ENCODE measurements at places on chromosomes 7 and 10. TPM values are rescaled to one million over a fixed set of nuclear protein-coding genes. Genes with fewer than 3 reads are reported as not detected.

Gene CDHR1
- 1.4 TPM for total RNA-seq

Gene HOXA13
- total RNA-seq: not detected

Gene MOGAT3
- total RNA-seq: not detected

Gene NEURL1
- 1.3 TPM for total RNA-seq

DNA sequence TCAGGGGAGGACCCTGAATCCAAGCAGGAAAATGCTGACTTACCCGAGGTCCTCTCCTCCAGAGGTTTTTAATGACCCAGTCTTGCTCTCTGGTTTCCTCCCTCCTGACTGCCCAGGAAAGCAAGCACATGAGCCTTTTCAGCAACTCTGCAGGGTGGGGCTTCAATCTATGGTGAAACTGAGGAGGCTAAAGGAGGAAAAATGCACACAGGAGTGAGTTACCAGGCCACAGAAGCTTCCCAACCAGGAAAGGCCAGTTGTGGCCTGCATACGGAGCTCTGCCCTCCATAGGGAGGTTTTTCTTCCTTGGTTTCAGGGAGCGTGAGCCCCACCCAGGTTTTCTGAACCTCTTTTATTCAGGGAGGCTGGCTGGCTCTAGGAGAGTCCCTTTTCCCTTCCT, 14.1 kb upstream of the DLG5 start:
- DNase-seq: no peak

DNA sequence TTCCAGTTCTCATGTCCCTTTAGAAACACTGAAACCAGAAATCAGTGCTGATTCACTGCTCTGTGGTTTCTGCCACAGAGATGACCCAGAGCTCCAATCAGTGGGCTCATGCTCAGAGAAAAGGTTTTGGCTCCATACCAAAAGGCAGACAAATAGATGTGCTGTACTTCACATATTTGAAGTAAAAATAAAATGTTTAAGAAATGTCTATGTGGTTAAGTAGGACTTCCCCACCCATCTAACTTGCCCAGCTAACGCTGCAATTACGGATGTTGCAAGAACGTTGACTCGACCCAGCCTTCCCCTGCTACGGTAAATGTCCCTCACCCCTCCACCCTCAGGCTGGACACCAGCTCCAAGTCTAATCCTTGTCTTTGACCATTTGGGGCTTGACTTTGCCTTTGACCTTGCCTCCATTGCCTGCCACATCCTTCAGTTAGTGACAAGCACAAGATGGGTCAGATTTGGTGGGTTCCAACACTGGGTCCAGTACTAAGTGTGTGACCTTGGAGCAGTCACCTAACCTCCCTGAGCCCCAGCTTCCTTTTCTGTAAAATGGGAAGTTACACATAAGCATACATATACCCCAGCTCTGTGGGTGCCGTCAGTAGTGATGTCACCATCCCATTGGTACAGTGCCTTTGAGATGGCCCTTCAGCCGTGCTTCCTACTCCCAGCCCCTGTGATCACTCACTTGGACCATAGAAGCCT, 95.8 kb downstream of the CHST15 start:
- DNase-seq: no peak

- DNase-seq: no peak
Measured at GRCh38 chr7:106618480-106618879, 42.5 kb downstream of the CCDC71L start.

DNA sequence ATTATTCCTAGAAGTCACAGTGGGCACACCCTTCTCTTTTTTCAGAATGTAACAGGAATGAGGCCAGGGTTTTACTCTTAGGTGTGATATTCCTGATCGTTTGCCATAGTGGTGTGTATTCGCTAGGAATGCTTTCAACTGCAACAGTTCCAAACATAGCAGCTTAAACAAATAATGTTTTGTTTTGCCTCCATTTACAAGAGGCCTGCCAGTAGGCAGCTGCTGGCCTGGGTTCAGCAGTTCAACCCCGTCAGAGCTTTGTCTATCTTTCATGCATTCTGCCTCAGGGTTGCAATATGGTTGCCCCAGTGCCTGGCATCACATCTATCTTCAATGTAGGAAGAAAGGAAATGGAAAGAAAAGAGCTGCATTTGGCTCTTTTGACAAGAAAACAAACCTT, 21.7 kb upstream of the RET start:
- DNase-seq: no peak

DNA sequence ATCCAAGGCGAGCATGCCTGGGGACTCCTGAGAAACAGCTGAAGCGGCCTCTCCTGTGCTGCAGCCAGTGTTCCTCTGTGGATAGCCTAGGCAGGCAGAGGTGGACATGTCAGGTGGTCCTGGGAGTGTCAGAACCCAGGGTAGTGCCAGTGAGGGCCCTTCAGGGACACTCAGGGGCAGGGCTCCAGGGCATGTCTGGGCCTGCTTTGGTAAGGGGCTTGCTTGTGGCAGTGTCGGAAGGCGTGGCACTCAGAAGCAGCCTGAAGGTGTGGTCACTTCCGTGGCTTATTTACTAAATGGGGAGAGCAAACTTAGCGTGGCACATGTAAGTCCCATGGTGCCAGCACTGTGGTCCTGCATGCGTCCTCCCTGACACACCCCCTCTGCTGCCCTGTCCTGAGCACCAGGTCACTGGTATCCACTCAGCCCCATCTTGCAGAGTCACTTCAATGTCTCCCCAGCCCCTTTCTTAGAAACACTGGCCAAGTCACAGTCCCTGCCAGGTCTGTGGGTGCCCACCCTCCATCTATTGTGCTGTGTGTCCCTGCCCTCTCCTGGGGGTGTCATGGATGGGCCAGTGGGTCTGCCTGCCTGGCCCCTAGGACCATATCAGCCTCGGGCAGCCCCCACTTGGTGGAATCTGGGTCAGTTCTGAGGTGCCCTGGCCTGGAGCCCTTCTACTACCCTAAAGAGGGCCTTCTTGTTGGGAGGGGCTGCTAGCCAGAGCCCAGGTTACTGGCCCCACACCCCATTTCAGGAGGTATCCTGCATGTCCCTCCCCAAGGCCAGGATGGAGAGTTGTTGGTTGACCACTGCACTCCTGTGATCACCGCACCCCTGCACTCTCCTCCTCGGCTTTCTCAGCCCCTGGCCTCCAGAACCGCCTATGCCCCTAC, 6.4 kb downstream of the ZMIZ2 start:
- DNase-seq: no peak

DNA sequence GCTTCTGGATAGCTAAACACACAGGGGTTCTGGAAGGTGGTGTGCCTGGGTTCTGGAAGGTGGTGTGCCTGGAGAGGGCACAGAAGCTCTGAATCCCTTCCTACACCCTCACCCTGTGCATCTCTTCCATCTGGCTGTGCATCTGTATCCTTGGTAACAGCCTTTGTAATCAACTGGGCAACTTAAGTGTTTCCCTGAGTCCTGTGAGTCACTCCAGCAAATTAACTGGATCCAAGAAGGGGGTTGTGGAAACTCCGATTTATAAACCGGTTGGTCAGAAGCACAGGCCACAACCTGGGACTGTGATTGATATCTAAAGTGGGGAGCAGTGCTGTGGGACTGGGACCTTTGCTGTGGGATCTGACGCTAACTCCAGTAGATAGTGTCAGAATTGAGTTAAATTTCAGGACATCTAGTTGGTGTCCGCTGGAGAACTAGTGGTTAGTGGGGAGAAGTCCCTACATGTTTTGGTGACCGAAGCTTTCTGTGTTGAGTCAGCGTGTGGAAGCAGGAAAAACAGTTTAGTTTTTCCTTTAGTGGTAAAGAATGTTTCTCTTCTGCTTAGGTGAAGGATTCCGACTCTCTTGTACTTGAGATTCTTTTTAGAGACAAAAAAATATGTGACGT, 228.1 kb downstream of the BMPER start:
- DNase-seq: no peak

Data from activated naive CD4-positive, alpha-beta T cell treated with anti-CD3 and anti-CD28 coated beads for 36 hours (primary cell).